B cell (primary cell): ENCODE measurements at places on chromosomes 3 and 15.

DNA sequence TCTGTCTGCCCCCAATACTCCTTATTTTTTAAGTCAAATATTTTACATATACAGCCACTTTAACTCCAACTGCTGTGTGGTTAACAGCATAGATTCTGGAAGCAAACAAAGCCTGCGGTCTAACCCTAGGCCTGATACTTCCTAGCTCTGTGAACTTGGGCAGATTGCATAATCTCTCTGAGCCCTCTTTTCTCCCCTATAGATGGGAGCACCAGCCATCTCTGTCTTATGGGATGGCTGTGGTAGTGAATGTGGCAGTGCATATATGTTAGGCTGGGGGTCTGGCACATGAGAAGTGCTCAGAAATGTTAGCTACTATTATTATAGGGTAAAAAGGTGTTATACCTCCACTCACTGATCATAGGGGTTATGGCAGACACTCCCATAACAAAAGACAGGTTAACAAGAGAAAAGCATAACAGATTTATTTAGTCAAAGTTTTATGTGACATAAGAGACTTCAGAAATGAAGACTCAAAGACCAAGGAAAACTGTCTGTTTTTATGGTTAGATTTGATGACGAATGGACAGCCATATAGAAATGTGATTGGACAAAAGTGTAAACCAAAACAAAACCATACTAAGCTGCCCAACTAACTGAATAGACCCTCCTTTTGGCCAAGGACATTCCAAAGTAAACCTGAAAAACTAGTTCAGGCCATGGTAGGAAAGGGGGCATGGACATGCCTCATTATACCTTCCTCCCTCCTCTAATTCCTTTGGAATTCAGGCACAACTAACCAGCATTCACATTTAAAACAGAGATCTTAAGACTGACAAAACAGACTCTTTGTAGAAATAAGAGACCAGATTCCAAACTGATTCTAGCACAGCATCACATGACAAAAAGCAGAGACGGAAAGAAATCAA is 53.9 kb upstream of the DAZL start:
- no peak for DNase-seq

DNA sequence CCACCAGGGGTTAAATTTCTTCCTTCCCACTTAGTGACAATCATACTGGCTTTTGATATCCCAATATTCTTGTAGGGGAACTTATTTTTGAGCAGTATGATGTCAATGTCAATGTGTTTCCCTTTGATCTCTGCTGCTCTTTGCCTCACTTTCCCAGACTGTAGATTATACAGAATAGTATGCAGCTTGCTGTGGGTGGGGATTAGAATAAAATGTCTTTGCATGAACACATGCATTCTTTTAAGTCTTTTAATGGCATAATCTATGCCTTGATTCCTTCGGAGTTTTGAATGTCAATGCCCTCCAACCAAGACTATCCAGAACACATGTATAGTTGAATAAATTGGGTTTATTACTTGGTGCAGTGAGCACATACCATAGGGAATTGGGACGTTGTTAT is 125.5 kb downstream of the IL20RB start:
- no peak for DNase-seq

GRCh38 chr15:42590619-42591237 is 15.3 kb downstream of the STARD9 start:
- DNase-seq = no peak

DNA sequence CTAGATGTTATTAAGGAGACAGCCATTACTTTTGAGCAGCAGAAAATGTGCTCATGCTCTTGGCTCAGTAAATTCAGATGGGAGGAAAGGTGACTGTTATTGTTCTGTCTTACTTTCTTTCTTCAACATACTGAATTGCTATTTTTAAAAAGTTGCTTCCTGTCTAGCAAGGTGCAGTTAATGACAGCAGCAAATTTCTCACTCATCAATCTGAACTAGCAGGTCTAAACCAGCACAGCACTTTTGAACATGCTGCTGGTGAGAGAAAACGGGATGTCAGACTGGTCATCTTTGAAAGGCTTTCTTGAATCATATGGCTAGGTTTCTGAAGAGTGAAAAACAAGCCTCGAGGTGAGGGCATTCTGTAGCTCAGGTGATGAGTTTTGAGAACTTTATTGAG is 384.7 kb downstream of the MFSD1 start:
- no peak for DNase-seq

- DNase-seq = peak; percentile 71
These were observed 238.8 kb downstream of the OPA1 start for GRCh38 chr3:193831495-193832455.
